ENCODE measurements at places on chromosomes 5 and 9.

DNA sequence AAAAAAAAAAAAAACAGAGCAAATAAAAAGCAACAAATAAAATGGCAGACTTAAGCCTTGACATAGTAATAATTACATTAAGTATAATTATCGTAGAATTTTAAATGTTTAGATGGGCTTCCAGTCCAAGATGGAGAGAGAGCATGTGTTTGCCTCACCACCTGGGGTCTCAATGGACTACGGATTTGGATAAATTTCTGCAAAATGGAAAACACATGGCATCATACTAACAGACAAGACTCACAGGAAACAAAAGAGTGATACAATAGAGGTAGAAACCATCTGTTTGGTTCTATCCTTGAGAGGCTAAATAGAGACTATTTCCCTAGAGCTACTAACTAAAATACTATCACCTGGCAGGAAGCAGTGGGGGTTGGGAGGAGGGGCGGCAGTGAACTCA, 144.3 kb downstream of the MUSK start:
- no peak for DNase-seq

DNA sequence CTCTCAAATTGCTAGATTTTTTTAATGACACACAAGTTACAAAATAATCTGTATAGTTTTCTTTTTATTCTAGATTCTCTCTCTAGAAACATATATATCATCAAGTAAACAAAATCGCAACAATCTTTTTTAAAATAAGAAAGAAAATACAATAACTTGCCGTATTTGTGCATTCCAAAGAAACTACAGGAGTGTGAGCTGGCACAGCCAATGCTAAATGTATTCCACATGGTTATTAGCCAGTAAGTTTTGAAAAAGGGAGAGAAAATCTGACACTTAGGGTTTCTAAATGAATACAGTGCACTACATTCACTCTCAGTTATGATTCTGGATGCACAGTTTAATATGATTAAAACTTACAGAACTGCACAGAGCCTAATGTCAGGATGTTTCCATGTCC, 117.9 kb downstream of the BNC2 start:
- no peak for DNase-seq

DNA sequence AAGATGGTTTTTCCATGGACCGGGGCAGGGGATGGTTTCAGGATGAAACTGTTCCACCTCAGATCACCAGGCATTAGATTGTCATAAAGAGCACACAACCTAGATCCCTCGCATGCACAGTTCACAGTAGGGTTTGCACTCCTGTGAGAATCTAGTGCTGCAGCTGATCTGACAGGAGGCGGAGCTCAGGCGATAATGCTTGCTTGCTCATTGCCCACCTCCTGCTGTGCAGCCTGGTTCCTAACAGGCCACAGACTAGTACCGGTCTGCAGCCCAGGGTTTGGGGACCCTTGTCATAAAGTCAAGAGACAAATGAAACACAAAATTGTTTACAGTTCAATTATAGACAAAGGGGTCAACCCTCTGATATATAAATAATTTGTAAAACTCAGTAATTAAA, 101.7 kb downstream of the RANBP17 start:
- no peak for DNase-seq

GRCh38 chr9:75039009-75039408, 10.9 kb upstream of the CARNMT1 start:
- peak; percentile 83 for DNase-seq

DNA sequence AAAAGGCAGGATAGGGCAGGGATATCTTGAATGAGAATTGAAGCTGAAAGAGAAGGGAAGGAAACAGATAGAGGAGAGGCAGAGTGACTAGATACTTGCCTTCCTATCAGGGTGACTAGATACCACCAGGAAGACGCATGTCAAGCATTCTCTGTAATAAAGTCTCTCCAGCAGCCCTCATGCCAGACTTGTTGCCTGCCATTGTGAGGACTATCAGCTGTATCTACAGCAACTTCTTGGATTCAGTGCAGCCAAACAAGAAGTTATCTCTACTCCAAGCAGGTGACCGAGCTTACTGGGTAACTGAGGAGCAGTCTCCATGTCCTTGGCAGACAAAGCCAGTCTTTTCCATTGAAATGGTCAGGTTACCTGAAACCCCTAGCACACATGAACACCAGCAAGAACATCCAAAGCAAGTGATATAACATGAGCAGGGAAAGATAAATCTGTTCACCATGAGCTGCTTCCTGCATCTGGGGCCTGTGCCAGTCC, 9.3 kb downstream of the SH3RF2 start:
- DNase-seq = no peak
